Activated CD4-positive, alpha-beta T cell treated with anti-CD3 and anti-CD28 coated beads, Interleukin-2, amount 50 U/mL, for 48 hours (primary cell): ENCODE measurements at places on chromosomes 5 and 9.

DNA sequence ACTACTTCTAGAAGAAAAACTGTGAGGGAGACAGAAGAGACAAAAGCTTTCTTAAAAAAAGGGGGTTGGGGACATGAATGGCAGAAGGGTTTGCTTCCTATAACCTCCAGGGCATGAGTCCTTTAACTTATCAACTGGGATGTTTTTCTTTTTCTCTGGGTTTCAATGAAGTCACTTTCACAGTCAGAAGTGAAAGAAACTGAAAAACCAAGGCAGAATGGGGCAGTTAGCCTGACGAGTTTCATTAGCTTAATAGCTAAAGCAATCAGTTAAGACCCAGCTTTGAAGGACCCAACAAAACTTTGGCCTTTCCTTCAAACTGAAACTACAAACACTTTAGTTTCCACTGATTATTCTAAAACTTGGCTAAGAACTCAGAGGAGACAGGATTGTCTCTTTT, 4.6 kb upstream of the OR13C8 start:
- DNase-seq = no peak

DNA sequence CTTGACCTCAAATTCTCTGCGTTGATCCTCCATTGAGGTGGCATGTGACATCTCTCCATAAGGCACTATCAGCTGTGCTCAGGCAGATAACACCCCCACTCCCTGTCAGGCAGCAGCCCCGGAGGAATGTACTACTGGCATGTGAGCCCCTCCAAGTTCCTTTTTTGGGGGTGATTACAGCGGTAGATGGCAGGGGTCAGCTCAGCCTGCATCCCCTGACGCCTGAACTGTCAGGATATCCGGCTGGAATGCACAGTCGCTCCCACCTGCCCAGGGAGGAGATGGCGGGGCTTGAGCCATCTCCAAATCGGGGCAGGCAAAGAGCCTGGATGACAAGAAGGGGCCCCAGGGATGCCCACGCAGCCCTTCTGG, 40.8 kb downstream of the FAM78A start:
- DNase-seq = no peak

GRCh38 chr5:69090158-69090557, 3.7 kb upstream of the SLC30A5 start:
- DNase-seq = no peak

GRCh38 chr5:141779503-141779973, 97.5 kb upstream of the ARAP3 start:
- DNase-seq = no peak

GRCh38 chr5:126166368-126166767, 256.8 kb upstream of the GRAMD2B start:
- DNase-seq = no peak

- DNase-seq = no peak
These were observed 6.6 kb upstream of the GPRIN1 start for GRCh38 chr5:176616511-176616910.

- DNase-seq = no peak
These were observed 6.4 kb downstream of the ARRDC1 start for GRCh38 chr9:137611623-137612609.
